ENCODE measurements at places on chromosomes 5 and 9.
A peak's percentile ranks its signal among the peaks of the same experiment; 100 is the strongest.

DNA sequence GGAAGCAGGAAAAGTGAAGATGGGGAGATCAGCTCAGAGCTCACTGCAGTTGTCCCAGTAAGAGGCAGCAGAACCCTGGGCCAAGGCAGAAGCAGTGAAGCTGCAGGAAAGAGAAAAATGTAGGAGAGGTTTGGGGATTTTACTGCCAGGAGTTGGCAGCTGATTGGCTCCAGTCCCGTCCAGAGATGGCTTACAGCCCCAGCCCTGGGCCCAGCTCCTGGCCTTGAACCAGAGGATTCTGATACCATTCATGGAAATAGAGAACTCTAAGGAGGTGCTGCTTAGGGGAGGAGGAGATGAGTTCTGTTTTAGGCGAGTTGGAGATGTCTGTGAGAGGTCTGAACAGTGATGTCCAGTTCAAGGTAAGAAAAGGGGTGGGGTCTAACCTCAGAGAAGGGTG, 4.6 kb downstream of the MORN5 start:
- no peak for ATAC-seq

- ATAC-seq, result no peak
Measured at GRCh38 chr9:21324047-21324446, 11.2 kb downstream of the KLHL9 start.

GRCh38 chr5:75460942-75461610, 50.4 kb downstream of the CERT1 start:
- ATAC-seq, result no peak

GRCh38 chr9:105698348-105698870, 4.1 kb downstream of the TMEM38B start:
- no peak for ATAC-seq

DNA sequence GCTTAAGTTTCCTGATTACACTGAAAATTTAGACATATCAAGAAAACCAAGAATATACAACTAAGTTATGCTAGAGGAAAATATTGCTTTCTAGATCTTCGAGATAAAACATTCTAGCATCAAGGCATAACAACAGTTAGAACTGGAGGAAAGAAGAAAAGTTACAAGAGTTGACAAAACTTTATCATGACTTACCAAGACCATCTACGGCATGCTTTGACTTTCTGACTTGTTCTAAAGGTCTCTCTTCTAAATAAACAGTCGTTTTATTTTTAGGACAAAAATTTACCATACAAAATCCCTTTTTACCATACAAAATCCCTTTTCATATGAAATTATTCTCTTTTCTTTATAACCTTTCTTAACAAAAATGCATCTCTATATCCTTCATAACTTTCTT, 1110.1 kb upstream of the CDH10 start:
- no peak for ATAC-seq

DNA sequence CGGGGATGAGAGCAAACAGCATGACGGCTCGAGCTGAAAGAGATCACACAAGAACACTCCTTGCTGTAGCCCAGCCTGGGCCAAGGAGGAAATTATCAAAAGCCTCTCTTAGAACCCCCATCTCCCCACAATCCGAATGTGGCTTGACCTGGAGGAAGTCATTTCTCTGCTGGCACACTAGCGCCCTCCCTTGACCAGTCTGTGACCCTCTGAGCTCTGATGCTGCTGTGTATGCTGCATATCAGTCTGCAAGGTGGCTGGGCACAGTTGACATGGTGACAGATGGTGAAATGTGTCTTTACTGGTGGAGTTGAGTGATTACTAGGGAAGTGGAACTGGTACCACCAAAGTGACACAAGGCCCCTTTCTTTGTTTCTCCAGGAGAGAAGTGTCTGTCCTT, 3.3 kb downstream of the SLC46A2 start:
- ATAC-seq, result no peak

DNA sequence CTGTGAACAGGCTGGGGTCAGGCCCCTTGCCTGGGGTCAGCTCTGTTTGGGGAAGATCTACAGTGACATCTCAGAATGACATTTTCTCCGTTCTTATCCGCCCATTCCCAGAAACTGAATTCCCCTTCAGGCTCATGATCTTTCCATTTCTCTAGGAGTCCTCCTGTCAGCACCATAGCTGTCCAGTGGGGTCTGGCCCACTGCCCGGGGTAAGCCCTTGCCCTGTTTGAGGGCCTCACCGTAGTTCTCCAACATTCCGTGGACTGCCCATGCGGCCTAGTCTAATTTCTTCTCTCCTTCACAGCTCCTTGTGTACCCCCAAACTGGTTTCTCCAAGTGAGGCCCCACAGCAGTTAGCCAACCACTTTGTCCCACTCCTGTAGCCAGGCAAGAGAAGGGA, 68.4 kb downstream of the ENTREP1 start:
- no peak for ATAC-seq

DNA sequence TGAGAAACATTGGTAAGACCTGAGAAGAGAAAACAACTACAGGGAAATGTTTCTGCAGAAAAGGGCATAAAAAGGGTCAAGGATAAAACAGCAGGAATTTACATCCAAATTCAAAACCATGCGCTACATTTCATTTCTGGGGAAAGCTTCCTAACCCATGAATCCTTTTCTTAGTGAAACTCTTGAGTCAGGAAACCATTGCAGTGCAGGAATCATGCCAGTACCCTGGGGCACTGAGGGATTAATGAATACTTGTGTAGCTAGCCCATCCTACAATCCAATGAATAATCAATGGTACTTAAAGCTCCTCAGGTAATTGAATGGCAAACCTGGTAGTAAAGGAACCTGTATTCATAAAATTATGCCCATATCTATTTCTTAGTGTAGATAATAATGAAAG, 580.5 kb downstream of the TLE1 start:
- no peak for ATAC-seq

GRCh38 chr5:108728566-108729241, 19.0 kb upstream of the FER start:
- peak; percentile 13 for ATAC-seq

DNA sequence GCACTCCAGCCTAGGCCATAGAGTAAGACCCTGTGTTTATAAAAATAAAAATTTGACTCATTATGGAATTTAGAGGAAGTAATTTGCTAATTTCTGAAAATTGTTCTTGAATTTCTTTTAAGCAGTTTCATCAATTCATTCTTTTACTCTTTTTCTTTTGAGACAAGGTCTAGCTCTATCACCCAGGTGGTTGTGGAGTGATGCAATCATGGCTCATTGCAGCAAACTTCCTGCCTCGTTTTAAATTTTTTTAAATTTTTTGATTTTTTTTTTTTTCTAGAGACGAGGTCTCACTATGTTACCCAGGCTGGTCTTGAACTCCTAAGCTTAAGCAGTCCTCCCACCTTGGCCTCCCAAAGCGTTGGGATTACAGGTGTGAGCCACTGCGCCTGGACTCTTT, 3.1 kb upstream of the CAMLG start:
- ATAC-seq, result no peak

- ATAC-seq, result peak; percentile 24
Measured at GRCh38 chr9:95009459-95009858, 283.0 kb downstream of the AOPEP start.

DNA sequence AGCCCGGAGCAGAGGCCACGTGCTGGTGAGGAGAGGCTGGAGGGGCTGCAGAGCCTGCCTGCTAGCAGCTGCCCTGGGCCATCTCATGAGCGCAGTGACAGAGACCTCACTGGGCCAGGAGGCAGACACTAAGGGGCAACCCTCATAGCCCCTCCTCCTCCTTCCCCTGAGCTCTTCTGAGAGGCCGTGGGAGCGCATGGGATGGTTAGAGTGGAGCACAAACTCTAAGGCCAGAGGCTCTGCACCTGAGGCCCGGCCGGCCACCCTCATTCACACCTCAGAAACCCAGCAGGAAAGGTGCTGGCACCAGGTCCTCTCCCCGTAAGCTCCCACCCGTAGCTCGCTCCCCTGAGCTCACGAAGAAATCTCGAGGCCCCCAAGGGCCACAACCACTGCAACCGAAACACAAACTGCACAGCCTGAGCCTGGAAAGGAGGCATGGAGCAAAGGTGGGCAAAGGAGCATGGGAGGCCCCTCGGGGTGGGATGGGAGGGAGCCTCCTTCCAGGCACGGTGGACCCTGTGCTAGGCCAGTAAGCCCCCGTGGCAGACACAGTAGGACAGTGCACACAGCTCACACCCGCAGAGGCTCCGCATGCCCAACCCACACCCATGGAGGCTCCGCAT, 17.7 kb downstream of the CAMSAP1 start:
- ATAC-seq, result peak; percentile 2

GRCh38 chr5:179607160-179607931, 16.1 kb downstream of the HNRNPH1 start:
- ATAC-seq, result peak; percentile 10

GRCh38 chr5:1038417-1039209, 30.0 kb downstream of the NKD2 start:
- ATAC-seq, result no peak

DNA sequence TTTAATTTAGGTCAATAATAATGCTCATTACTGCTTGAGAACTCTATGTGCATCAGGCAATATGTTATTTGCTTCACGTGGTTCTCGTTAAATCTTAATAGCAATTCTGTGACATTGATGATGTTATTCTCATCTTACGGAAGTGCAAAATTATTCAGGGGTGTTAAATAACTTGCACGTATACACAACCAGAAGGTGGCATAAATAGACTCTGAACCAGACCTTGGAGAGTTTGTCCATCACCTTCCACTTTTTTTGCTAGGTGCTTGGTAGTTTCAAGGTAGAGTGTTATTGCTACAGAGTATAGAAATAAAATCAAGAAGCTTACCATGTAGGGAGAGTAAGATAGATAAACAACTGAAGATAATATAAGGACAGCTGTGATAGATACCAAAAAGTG, 23.6 kb upstream of the TNFAIP8 start:
- no peak for ATAC-seq

DNA sequence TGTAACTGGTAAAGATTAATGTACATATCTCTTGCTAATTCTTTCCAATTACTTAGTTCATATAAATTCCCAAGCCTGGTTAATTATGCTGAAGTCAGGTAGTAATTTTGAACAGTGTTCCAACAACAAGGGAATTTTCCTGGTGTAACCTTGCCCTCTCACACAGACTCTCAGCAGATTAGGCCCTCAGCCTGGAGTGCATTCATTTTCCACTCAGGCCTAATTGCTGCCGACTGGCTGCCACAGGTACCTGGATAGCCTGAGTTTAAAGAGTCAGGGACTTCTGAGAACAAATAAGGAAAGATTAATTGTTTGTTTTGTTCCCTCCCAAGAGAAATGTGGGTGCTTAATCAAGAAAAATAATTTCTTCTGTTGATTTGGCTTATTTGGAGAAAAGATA, 71.4 kb downstream of the PPIC start:
- no peak for ATAC-seq

All from esophagus mucosa (tissue), 1 donor.